PC-3 (cell line): ENCODE measurements at places on chromosomes 5 and 9. TPM values are rescaled to one million over a fixed set of nuclear protein-coding genes. Genes with fewer than 3 reads are reported as not detected.

The PLEKHG4B gene
- 1.2 and 1.4 TPM in 2 replicates for total RNA-seq

The F2RL1 gene
- 163 and 167 TPM in 2 replicates for total RNA-seq

The PCDH12 gene
- total RNA-seq, result 0.15 TPM in 1 of 2 replicates, not detected in the other

The PLCXD3 gene
- 5.0 TPM in 2 replicates for total RNA-seq

The FOXE1 gene
- total RNA-seq, result not detected in 2 replicates

The CKMT2 gene
- not detected in 2 replicates for total RNA-seq

The SPTAN1 gene
- 221 and 251 TPM in 2 replicates for total RNA-seq

The IL9 gene
- total RNA-seq, result not detected in 2 replicates

The SLC25A2 gene
- total RNA-seq, result 0.18 and 0.40 TPM in 2 replicates

The RFK gene
- 8.1 and 9.7 TPM in 2 replicates for total RNA-seq

The ARHGAP26 gene
- total RNA-seq, result 6.2 and 11.7 TPM in 2 replicates

The ADRA1B gene
- total RNA-seq, result 0.29 and 0.40 TPM in 2 replicates
